GM12878 (cell line): ENCODE measurements at places on chromosomes 2 and 18. TPM values are rescaled to one million over a fixed set of nuclear protein-coding genes. Genes with fewer than 3 reads are reported as not detected.

The CCDC178 gene
- not detected in 2 replicates for total RNA-seq

DNA sequence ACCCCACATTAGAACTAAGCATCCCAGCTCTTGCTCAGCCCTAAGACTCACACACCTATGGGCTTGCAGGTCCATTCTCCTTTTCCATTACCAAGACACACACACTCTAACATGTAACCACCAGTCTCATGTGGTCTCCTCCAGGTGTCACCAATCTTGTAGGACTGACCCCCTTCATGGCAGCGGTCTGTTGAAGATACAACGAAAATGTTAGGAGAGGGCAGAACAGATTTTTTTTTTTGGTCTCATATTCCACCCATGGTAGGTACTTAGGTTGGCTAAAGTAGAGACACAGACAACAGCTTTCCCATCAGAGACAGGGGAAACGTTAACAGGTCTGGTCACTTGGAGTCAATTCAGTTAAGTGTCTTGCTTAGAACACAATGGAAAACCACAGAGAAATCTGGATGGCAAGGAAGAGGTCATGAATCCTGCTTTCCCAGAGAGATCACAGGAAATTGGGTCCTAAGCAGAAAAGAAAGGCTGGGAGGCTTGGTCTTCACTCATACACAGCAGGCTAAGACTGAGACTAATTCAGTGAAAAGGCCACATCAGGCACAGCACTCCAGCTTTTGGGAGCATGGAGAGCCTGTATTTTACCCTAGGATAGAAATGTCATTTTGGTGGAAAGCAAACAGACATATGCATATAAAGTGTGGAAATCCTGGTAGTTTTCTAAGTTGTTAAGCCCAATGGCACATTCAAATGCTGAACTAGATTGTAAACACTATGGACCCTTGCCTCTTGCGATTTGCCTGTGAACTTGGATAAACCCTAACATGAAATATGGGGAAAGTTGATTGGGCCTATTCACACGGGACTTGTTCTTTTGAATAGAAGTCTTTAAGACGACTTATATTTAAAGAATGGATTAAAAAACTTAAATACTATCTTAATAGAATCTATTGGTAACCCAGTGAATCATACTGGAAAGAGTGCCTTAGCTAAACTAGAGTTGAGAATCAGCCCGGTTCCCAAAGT is 3.8 kb downstream of the FN1 start:
- DNase-seq, result no peak

The UGT1A1 gene
- not detected in 2 replicates for total RNA-seq

The UGT1A4 gene
- 0.21 TPM in 1 of 2 replicates, not detected in the other for total RNA-seq

- no peak for DNase-seq
Observed at GRCh38 chr18:62586781-62587487, 64.1 kb downstream of the ZCCHC2 start.

GRCh38 chr18:29753379-29753778 is 1289.2 kb downstream of the DSC3 start:
- DNase-seq, result no peak

The TRPM8 gene
- not detected in 2 replicates for total RNA-seq

The TMEM169 gene
- total RNA-seq, result 2.4 and 2.7 TPM in 2 replicates

DNA sequence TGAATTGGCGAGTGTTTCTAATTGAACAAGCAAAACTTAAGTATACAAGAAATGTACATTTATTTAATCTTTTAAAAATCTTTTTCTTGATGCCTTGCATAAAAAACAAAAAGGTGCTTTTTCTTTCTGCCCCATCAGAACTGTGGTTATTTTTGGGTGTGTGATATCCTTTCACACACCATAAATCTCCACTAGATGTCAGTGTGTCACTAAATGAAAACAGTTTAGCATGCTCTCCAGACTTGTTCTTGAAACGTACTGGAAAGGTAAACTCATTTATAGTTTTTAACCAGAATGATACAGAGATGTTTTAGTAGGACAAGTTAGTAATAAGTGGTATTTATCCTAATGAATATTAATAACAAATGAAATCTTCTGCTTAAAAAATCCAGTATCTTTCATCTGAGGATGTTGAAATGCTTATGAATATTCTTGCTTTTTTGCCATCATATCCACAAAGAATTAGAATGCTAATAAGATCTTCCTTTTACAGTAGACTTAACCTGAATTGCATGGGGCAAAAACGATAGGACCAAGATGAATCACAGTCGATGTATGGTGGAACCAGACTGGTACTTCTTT is 96.8 kb downstream of the UBE2E3 start:
- peak; percentile 16 for DNase-seq

The LAMA1 gene
- total RNA-seq, result 0.13 TPM in 2 replicates

DNA sequence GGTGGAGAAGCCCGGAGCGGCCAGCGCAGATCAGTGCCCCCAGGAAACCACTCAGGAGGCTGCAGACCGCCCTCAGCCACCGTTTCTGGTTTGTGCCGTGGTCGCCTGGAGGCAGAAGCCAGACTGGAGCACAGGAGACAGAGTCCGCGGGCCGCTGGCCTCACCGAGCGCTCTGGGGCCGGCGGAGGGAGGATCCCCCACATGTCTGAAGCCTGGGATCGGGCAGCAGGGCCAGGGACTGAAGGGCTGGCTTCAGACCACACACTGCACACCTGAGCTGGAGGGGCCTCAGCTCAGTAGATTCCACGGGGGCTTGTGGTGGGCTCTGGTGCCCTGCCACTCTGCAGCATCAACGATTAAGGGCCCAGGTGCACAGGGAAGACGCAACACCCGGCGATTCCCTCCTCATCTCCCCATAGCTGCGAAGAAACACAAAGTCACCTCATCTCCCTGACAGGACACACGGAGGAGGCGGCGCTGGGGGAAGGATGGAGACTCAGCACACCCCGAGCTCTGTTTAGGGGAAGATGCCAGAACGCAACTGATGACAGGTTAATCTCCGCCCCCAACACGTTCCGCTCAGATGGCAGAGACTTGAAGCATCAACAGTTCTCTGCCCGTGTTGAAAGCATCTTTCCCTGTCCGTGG is 408.1 kb downstream of the GALR1 start:
- no peak for DNase-seq

- DNase-seq, result peak; percentile 8
Observed at GRCh38 chr2:209121691-209122090, 302.2 kb upstream of the MAP2 start.

DNA sequence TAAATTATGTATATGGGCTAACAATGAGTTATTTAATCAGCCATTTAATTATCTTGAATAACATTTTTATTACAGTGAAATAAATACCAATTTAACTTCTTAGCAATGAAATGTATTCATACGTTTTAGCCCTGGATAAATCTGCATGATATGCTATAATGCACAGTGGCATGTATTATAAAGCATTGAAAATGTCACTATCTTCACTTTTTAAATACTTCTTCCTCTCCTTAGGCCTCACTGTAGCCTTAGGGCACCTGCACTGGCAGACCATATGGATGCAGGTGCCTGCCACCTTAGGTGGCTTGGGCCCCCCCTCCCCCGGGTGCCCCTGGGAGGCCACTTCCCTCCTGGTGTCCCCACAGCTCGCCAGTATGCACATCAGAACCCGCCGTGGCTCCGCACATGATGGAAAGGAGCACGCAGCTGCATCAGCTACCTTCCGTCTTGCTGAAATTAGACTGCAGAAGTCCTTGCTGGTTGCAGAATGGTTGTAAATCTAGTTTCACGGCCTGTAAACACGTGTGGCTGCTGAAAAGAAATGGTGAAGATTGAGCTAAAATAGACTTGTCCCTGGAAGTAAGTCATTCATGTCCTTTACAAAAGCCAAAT is 56.7 kb downstream of the ADI1 start:
- no peak for DNase-seq

GRCh38 chr2:210713122-210713521 is 156.7 kb downstream of the CPS1 start:
- DNase-seq, result no peak

The AFF3 gene
- total RNA-seq, result 4.1 and 4.3 TPM in 2 replicates

- no peak for DNase-seq
Observed at GRCh38 chr2:178722296-178722695, 84.9 kb downstream of the TTN start.

DNA sequence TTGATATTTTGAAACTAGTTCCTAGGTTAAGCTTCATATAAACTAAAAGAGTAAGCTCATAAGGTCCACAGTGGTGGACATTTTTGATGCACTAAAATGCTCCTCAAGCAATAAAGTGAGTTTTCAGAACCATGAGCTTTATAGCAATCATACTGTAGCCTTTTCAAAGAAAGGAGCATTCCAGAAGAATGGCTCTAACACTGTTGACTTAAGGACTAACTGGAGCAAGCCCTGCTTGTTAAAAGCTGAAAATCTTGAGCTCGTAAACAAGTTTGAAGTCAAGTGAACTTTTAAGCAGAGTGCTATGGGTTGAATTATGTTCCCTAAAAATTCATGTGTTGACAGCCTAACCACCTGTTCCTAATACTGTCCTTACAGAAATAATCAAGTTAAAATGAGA is 38.0 kb downstream of the KYNU start:
- no peak for DNase-seq

- DNase-seq, result no peak
Observed at GRCh38 chr2:220365023-220365422, 737.6 kb downstream of the SLC4A3 start.

GRCh38 chr2:142139384-142139783 is 8.6 kb upstream of the LRP1B start:
- no peak for DNase-seq

The DHRS9 gene
- total RNA-seq, result 0.16 TPM in 1 of 2 replicates, not detected in the other

The MYOM1 gene
- 1.0 and 1.1 TPM in 2 replicates for total RNA-seq

The DOK6 gene
- not detected in 2 replicates for total RNA-seq

- DNase-seq, result peak; percentile 76
Observed at GRCh38 chr2:12507295-12507694, 209.4 kb upstream of the TRIB2 start.

The NCK2 gene
- total RNA-seq, result 30.9 and 36.5 TPM in 2 replicates

GRCh38 chr2:232444409-232445148 is 11.4 kb upstream of the ALPI start:
- DNase-seq, result no peak

- no peak for DNase-seq
Observed at GRCh38 chr2:237058423-237058822, 27.3 kb upstream of the COPS8 start.

DNA sequence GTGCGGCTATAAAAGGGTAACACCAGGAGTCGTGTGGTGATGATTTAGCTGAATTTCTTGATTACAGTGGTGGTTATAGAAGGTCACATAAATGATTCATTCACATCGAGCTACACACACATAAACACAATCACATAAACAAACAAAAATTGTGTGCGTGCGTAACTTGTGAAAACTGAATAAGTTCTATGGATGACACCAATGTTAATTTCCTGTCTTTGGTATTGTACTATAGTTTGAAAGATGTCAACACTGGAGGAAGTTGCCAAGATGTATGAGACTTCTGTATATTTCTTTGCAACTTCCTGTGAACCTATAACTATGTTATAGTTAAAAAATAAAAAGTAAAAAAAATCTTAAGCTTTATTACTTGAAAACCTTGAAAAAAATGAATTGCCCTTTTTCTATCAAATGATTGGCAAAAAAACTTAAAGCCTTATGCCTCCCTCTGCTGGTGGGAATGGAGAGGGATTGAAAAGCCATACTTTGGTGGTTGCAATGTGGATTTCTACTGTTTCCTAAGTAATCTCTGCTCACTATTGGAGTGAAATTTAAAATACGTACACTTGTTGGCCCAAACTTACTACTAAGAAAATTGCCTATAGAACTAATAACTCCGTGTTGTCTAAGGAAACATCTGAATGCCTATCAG is 227.7 kb downstream of the RPIA start:
- no peak for DNase-seq

- DNase-seq, result no peak
Observed at GRCh38 chr18:24662412-24662821, 202.0 kb downstream of the HRH4 start.

The DES gene
- 0.66 and 0.80 TPM in 2 replicates for total RNA-seq

The ZNF532 gene
- total RNA-seq, result 1.4 and 1.9 TPM in 2 replicates

The SLC14A1 gene
- total RNA-seq, result not detected in 2 replicates

- DNase-seq, result no peak
Observed at GRCh38 chr2:146451972-146452371, 1392.9 kb upstream of the ACVR2A start.

The PLA2R1 gene
- 0.05 TPM in 1 of 2 replicates, not detected in the other for total RNA-seq

DNA sequence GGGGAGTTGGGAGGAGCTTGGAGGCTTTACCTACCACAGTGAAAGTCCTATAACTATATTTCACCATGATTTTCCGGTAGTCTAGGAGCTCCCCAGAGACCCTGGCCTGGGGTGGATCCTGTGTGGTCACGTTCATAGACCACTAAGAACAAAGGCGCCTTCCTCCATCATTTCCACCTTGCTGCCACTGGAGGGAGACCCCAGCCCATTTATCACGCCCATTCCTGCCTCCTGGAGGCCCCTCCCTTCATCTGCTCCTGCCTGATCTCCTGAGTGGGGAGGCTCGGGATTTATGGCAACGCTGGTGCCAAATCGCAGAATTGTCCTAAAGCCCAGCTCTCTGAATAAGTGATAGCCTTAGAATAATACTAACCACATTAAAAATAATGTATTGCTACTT is 507.6 kb upstream of the SPHKAP start:
- no peak for DNase-seq
